Cortex of kidney (tissue), 1 donor: ENCODE measurements at places on chromosomes 12 and 14.

- no peak for DNase-seq
These were observed 38.7 kb downstream of the STK38L start for GRCh38 chr12:27282754-27283153.

- DNase-seq, result no peak
These were observed 1.4 kb upstream of the RAB35 start for GRCh38 chr12:120117961-120118320.

GRCh38 chr12:44477331-44477980 lies 398.7 kb downstream of the NELL2 start:
- DNase-seq, result no peak

DNA sequence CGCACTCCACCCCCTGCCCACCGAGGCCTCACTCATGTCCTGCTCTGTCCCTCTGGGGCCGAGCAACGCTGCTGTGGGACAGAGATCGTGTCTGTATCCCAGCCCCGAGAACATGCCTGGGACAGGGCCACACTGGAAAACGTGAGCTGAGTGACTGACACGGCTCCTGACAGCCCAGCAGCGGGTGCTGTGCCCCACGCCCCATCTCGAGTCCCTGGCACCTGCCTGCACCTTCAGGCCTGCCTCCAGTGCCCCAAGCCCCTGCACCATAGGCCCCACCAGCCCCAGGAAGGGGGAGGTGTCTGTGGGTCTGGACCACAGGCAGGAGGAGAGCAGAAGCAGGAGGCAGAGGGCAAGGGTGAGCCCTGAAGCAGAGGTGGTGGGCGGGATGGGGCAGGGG lies 34.6 kb upstream of the UBC start:
- DNase-seq, result no peak

- no peak for DNase-seq
These were observed 43.1 kb upstream of the GNG2 start for GRCh38 chr14:51817326-51817725.

- no peak for DNase-seq
These were observed 13.8 kb downstream of the BICD1 start for GRCh38 chr12:32120419-32120818.

DNA sequence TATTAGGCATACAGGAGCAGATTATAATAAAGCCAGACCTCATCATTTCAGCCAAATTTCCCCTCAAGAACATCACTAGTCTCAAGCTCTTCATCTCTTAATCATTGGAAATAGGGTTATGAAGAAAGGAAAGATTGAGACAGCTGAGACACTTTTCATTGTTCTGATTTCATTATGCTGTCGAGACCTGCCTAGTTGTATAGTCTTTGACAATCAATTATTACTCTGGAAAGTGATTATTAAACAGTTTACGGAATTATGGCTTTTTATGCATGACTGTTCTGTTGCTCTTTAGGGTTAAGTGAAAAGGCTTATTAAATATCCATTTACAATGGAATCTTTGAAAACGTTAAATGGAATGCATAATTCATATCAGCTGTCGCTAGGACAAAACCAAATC lies 48.3 kb downstream of the TTC6 start:
- no peak for DNase-seq

DNA sequence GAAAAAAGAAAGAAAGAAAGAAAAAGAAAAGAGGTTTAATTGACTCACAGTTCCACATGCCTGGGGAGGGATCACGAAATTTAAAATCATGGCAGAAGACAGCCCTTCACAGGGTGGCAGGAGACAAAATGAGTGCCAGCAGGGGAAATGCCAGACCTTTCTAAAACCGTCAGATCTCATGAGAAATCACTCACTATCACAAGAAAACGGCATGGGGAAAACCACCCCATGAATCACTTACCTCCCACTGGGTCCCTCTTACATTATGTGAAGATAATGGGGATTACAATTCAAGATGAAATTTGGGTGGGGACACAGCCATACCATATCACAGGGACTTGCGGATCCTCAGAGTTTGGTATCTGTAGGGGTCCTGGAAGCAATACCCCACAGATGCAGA lies 16.3 kb upstream of the EGLN3 start:
- DNase-seq, result no peak

GRCh38 chr14:54643696-54644176 lies 76.8 kb downstream of the SAMD4A start:
- no peak for DNase-seq

DNA sequence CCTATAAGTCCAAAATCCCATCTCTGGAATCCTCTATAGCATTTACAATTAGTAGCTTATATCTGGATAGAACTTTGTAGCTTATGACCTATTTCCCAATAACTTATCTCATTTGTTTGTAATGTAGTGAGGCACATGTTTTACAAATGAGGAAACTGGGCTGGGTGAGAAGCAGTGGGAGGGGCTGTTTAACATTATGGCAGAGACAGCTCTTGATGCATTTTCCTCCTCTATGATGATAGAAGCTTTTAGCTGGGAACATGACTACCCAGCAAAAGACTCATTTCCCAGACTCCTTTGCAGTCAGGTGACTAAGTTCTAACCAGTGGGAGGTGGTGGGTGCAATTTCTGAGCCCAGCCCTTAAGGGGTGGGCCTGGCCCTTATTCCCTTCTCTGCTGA lies 179.7 kb downstream of the TTC8 start:
- DNase-seq, result no peak
